ENCODE measurements at places on chromosomes 6 and 20.

- DNase-seq: no peak
These were observed 98.7 kb downstream of the TRERF1 start for GRCh38 chr6:42352856-42353564.

GRCh38 chr6:41767112-41767833 is 12.4 kb downstream of the FRS3 start:
- no peak for DNase-seq

DNA sequence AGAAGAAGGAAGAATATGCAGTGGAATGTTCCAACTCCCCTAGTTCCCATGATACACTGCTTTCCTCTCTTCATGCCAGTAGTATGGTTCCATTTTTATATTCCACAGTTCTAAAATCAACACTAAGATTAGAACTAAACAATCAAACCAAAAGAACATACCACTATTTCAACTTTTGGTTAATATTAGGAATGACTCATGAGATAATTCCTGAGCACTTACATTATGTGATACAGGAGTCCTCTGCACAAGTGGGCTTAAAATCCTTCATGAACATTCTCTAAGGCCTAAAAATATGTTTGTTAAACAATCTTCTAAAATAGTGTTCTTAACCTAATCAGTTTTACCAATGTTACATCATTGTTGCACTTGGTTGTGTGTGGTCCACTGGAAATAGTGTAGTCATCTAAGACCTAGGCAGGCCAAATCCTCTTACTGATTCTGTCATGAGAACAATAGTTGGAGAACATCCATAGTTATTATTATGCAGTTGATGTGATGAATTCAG is 30.3 kb upstream of the RCAN2 start:
- DNase-seq: no peak

- DNase-seq: no peak
These were observed 200.1 kb downstream of the TMEM242 start for GRCh38 chr6:157123234-157123633.

DNA sequence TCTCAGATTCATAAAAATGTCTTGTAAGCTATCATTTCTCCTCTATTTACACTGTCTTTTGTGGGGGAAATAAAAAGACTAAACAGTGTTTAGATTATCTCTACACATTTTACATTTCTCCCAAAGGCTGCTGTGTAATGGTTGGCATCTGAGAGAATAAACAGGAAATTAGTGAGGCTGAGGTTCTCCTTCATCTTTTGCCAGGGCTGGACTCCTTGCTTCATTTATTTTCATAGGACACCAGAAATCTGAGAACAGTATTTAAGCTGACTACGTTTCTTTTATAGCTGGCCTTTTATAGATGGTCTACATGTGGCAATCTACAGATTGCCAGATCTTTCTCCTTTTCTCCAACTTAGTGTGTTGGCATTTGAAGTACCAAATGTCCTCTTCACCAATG is 41.5 kb downstream of the PLCB4 start:
- DNase-seq: no peak

- no peak for DNase-seq
These were observed 269.5 kb downstream of the PLCB1 start for GRCh38 chr20:8401556-8401955.

- no peak for DNase-seq
These were observed 402.9 kb upstream of the CITED2 start for GRCh38 chr6:139777202-139777970.

GRCh38 chr20:11544029-11544678 is 373.5 kb upstream of the BTBD3 start:
- DNase-seq: no peak

- no peak for DNase-seq
These were observed 13.3 kb downstream of the RSPH9 start for GRCh38 chr6:43658161-43658560.

DNA sequence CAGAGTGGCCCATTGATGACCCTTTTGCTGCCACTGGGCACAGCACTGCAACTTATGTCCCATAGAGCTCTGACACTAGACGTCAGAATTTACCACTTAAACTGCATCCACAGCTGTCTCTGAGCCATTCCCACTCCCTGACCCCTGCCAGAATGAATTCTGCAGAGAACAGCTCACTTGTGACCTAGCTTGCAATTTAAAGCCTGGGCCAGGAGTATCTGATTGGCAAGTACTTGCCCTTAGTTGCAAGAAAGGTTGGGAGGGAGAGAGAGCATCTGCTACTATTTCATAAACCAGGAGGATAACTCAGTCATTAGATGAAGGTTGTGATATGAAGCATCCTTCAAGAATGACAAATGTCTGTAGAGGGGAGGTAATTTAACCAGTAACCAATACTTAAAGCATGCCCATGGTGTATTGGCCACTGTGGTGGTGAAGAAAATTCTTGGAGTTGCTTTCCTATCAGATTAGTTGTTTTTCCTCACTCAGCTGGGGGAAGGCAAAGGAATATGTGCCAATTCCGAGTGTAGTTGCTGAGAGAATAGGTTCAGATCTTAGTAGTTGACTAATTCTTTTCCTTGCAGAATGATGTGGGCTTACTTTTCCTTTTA is 46.5 kb downstream of the IL22RA2 start:
- DNase-seq: no peak

DNA sequence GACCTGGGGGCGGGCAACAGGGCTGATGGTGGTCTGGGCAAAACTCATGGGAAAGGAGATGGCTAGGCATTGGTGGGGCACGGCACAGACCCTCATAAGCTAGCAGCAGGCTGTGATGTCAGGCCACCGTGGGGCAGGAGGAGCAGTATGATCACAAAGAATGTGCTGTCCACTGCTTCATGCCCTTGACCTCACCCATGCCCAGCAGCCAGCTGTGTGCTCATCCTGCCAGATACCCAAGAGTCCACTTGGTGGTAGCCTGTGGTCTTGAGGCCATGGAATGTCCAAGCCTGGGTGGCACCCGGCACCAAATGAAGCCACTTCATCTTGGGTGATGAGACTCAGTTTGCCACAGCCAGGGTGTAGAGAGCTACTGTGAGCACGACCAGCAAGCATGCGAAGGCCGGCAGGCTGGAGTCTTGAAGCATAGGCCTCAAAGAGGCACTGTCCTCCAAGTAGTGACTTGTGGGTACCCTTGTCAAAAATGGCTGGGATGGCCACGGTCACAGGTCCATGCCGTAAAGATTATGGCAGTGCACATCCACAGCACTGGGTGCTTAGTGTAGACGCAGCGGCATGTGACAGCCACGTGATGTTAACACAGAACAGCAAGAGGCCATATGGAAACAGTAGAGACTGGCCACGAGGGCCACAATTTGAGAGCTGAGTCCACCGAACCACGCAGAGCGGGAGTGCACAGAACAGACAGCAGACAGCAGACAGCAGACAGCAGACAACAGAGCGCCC is 19.0 kb downstream of the PLAGL2 start:
- DNase-seq: no peak

GRCh38 chr6:107704347-107705013 is 119.6 kb downstream of the SCML4 start:
- DNase-seq: no peak

GRCh38 chr6:37168811-37169495 is 999 bp upstream of the PIM1 start:
- DNase-seq: peak; percentile 35

- DNase-seq: no peak
These were observed 64.2 kb upstream of the NXT1 start for GRCh38 chr20:23286346-23286745.

GRCh38 chr6:105557291-105557690 is 154.4 kb upstream of the PREP start:
- DNase-seq: no peak

DNA sequence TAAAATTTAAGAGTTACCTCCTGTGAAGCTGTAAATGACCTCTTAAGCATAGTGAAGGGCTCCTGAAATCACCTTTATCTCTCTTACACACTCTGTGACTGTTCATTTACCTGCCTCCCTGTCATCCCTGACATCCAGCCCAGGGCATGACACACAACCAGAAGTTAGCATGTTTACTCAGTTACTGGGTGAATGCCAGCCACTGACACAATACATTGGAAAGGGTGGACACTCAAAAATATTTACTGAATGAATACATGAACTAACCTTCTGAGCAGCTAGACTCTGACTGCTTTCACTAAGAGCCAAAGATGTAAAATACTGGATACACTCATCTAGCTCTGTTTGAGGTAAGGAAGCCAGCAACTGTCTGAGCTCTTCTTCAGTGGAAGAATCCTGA is 25.3 kb downstream of the SERAC1 start:
- no peak for DNase-seq

DNA sequence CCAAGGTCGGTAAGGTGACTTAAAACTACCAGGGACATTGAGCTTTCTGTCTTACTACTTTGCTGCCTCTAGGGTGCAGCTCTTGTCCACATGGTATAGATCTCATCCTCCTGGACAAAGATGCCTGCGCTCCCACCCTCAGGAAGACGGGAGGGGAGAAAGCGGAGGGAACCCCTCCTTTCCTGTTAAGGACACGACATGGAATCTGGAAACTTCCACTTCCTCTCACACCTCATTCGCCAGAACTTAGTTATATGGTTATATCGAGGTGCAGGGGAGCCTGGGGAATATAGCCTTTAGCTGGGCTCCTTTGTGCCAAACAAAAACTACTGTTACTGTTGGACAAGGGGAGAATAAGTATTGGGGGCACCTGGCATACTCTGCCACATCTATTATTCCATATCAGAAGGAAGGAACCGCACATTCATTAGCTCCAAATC is 224.3 kb upstream of the TSHZ2 start:
- no peak for DNase-seq

DNA sequence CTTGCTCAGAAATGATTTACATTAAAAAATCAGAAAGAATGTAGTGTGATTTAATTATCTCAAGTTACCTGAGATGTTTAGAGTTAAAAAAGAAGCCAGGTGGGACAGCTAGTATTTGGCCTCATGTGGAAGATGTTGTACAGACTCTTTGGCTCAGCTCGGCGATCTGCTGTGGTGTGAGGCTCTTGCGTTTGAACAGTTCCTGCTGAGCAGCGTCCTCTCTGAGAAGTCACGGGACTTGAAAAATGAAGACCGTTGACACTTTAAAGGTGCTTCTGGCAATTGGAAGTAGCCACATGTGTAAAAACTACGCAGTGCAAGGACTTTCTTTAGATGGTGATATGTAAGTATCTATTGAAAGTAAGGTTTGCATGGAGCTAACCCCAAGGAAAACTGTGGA is 169.0 kb downstream of the BACH2 start:
- no peak for DNase-seq

- DNase-seq: no peak
These were observed 27.1 kb upstream of the HAO1 start for GRCh38 chr20:7967199-7967844.

GRCh38 chr6:92507552-92507951 is 911.8 kb downstream of the EPHA7 start:
- no peak for DNase-seq

GRCh38 chr20:43726811-43727338 is at the start of gene GTSF1L:
GTSF1L (minus strand) TSS chr20:43727002; CDS start chr20:43726694, 308 bp downstream.
- DNase-seq: no peak

- peak; percentile 91 for DNase-seq
These were observed 871 bp upstream of the ZFAND3 start for GRCh38 chr6:37818536-37819176.

- DNase-seq: no peak
These were observed 519.5 kb downstream of the PREX1 start for GRCh38 chr20:48308232-48308781.

DNA sequence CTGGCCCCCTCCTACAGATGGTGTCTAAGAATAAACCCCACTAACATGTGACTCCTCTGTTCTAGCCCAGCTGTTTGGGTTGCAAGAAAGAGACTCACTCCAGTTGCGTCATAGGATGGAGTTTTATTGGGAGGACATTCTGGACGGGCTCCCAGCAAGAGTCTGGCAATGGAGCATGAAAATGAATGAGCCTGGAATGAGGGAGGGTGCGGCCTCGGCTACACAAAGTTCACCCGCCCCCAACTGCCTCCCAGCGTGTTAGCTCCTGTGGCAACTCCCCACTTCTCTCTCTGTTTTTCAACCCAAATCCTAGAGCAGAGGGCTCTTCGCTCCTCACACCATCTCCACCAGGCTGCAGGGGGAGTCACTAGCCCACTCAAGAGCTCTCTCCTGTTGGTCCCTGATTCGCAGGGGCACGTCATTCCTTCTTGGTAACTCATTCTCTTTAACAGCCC is 5.1 kb upstream of the ADAM33 start:
- DNase-seq: no peak

GRCh38 chr6:105174512-105174911 is 5.3 kb downstream of the POPDC3 start:
- DNase-seq: no peak

- DNase-seq: no peak
These were observed 117.7 kb upstream of the BACH2 start for GRCh38 chr6:90414352-90414751.

DNA sequence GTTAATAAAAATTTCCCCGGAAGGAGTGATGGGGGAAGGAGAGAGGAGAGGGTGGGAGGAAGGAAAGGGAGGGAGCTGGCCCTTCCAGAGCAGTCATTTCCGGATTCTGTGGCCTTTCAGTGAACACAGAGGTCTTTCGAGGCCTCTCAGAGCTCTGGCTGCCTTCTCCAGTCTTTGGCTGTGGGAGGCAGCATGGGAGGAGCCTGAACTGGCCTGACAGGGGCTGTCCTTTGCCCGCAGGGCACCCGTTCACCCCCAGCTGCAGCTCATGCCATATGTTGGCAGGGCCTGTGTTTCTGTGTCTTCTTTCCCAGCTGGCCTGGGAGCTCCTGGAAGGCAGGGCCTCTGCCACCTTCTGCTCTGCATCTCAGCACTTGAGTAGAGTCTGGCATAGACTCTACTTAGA is 95.5 kb downstream of the PPP1R14C start:
- DNase-seq: no peak

- DNase-seq: no peak
These were observed 109.3 kb upstream of the EYA4 start for GRCh38 chr6:133131621-133132465.

GRCh38 chr6:141843178-141843834 is 289.4 kb upstream of the GJE1 start:
- no peak for DNase-seq

DNA sequence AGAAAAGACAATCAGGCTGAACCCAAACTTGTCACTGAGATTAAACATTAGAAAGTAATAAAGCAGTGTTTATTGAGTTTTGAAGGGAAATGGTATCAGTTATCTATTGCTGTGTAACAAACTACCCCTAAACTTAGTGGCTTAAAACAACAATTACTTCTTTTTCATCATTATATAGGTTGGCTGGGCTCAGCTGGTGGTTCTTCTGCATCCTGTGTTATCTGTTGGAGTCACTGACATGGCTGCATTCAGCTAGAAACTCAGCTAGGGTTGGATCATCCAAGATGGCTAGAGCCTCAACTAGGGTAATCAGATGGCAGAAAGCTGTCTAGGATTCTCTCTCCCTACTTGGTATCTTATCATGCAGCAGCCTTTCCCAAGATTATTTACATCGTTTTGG is 12.5 kb upstream of the RIN2 start:
- DNase-seq: no peak

GRCh38 chr6:142409794-142410193 is 108.0 kb downstream of the ADGRG6 start:
- DNase-seq: no peak

- no peak for DNase-seq
These were observed 124.9 kb downstream of the TIAM2 start for GRCh38 chr6:155120034-155120433.

GRCh38 chr20:25496968-25497401 is 88.3 kb downstream of the NINL start:
- DNase-seq: no peak

- no peak for DNase-seq
These were observed 44.9 kb downstream of the PRND start for GRCh38 chr20:4766631-4767030.
